Renal cortical epithelial cell (primary cell): ENCODE measurements at places on chromosomes 5 and 9. TPM values are rescaled to one million over a fixed set of nuclear protein-coding genes. Genes with fewer than 3 reads are reported as not detected.

DNA sequence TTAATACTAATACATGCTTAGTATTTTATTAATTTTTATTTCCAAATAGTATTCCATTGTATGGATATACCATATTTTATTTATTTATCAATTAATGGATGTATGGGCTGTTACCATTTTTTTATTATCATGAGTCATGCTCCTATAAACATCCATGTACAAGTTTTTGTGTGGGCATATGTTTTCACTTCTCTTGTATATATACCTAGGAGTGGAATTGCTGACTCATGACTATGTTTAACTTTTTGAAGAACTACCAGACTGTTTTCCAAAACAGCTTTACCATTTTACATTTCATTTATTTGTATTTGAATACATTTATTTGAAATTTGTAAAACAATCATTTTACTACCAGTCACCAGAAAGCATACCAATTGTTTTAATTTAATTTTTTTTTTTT lies 14.1 kb upstream of the LRRC19 start:
- no peak for DNase-seq

GRCh38 chr5:134649163-134649835 lies 714 bp downstream of the SEC24A start:
- DNase-seq, result no peak

DNA sequence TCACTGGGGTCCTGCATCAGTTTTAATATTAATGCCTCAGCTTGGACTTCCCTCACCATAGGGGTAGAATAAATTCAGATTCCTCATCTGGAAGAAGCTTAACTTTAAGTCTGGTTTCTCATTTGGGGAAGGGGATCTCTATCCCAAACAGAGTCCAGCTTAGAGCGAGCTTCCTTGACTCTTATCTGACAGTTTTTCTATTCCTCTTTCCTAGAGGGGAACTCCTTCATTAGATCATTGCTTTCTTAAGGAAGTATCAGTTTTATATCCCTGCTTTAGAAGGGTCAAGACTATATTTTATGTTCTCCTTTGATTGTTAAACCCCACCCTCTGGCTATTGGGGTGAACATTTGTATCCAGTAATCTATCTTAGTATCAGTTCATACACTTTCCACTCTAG lies 24.2 kb upstream of the CDC42SE2 start:
- no peak for DNase-seq

- peak; percentile 37 for DNase-seq
These were observed 116.6 kb downstream of the KLHL3 start for GRCh38 chr5:137619191-137619870.

DNA sequence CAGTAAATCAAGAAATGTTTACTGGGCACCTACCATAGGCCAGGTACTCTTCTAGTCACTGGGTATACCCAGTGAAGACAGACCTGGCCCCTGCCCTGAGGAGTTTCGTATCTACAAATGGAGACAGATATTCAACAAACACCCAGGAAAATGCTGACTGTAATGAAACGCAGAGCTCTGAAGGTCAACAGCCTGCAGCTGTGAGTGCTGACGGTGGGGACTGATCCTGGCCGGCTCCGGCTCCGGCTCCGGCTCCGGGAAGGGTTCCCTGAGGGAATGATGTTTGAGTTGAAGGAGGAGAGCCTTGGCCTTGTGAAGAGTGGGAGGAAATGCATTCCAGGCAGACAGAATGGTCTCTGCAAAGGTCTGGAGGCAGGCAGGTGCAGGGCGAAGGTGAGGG lies 23.1 kb downstream of the FGFR4 start:
- no peak for DNase-seq

DNA sequence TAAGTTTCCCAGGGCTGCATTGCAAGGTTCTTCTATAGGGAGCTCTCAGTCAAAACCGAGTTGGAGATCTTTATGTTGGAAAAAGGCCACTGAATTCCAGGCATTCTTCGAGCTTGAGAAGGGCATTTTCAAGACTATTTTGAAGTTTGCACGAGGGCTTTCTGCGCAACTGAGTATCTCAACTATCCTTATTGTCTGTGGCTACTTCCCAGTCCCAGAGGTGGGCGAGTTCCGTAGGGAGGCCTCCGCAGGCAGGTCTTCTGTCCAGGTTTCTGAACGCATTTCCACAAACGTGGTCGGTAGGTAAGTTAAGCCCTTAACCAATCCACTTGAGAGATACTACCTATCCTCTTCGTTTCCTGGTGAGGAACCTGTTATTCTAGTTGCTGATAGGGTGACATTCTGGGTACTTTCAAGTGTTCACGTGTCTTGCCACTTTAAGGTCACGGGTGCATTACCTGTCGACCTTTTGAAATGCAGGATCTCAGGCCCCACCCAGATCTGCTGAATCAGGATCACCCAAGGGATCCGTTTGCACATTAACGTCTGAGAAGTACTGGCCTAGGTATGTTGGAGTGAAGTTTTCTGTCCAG lies 51.4 kb upstream of the TJP2 start:
- peak; percentile 74 for DNase-seq

GRCh38 chr5:164798110-164798509 lies 1292.7 kb downstream of the MAT2B start:
- no peak for DNase-seq

DNA sequence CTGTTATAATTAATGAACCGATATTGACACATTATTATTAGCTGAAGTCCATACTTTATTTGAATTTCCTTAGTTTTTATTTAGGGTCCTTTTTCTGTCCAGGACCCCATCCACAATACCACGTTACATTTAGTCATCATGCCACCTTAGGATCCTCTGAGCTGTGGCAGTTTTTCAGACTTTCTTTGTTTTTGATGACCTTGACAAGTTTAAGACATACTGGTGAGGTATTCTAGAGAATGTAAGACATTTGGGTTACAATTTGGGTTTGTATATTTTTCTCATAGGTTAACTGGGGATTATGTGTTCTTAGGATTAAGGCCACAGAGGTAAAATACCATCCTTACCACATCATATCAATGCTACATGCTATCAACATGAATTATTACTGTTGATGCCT lies 42.7 kb downstream of the KIAA1958 start:
- no peak for DNase-seq

DNA sequence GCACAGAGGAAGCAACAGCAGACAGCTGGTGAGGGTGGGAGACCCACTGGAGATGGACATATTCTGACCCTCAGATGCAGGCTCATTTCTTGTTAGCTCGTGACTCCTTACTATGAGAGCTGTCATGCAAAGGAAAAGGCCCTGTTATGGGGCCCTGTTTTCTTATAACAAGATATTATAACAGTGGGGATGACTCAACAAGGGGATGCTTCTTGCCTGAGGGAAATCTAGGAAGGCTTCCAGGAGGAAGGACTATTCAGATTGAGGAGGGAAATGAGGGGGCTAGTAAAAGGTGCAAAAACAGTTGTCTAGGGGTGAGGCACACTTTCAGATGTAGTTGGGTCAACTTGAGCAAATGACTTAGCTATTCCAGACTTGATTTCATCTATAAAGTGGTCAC lies 83.0 kb downstream of the DAB2IP start:
- no peak for DNase-seq

Gene ECM2
- total RNA-seq, result 0.20 TPM in 1 of 2 replicates, not detected in the other

Gene TERT
- total RNA-seq, result not detected in 2 replicates

Gene PCDHGA3
- 0.17 and 1.0 TPM in 2 replicates for total RNA-seq

Gene CDX1
- not detected in 2 replicates for total RNA-seq

Gene LECT2
- not detected in 2 replicates for total RNA-seq

Gene MCIDAS
- total RNA-seq, result 0.20 TPM in 1 of 2 replicates, not detected in the other
